ENCODE measurements at places on chromosomes 4 and X. TPM values are rescaled to one million over a fixed set of nuclear protein-coding genes. Genes with fewer than 3 reads are reported as not detected.

GRCh38 chrX:136447968-136448367 lies 39.8 kb upstream of the BRS3 start:
- no peak for DNase-seq

DNA sequence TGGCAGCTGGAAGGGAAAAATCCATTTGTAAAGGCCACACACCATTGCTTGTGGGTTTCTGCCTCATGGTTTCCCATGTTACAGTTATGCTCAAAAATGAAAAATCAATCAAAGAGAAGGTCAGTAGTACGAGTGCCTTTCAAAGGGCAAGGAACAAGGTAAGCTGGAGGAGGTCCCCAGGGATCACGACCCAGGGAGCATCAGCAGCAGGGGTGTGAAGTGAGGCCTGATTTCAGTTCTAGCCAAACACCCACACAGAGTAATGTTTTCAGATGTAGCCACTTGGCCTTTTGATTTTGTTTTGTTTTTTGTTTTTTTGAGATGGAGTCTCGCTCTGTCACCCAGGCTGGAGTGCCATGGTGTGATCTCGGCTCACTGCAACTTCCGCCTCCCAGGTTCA lies 69.4 kb upstream of the AFAP1 start:
- DNase-seq = no peak

DNA sequence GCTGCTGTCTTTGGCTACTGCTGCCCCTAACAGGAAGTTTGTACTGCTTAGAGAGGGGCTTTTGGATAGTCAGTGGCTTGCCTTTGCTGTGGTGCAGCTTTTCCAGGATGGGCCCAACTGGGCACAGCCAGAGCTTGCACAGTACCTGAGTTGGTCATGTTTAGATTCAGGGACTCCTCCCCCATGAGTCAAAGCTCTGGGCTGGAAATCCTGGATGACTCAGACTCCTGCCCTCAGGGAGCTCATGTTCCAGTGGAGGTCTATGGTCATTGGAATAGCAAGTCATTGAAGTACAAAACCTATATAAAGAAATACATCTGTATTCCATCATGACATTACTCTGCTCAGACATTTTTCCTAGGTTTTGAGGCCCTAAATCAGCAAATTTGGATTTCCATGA lies 66.7 kb upstream of the PJA1 start:
- no peak for DNase-seq

GRCh38 chr4:3292571-3293400 lies at the start of gene RGS12:
TSS of gene RGS12 (plus strand) at chr4:3293021. CDS start at chr4:3316171, 23,150 bp downstream.
- peak; percentile 72 for DNase-seq

GRCh38 chr4:117654079-117654478 lies 380.2 kb upstream of the NDST3 start:
- DNase-seq = no peak

ENPEP gene
- polyA plus RNA-seq = not detected

DNA sequence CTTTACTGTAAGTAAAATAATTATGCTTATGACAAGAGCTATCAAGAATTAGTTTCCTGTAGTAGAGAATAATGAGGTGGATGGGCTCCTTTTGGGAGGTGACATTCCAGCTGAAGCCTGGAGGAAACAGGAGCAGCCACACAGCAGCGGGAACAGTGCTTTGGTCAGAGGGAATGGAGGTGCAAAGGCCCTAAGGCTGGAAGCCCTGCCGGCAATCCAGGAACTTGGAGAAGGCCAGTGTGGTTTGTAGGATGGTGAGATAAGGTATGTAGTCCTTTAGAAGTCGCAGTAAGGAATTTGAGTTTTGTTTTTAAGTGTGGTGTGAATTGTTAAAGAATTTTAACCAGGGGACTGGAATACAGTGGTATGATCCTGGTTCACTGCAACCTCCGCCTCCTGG lies 8.1 kb downstream of the TMEM131L start:
- DNase-seq = no peak

APLN gene
- polyA plus RNA-seq = not detected

MAGEE1 gene
- 3.9 TPM for polyA plus RNA-seq

- no peak for DNase-seq
These were observed 762.5 kb upstream of the GRIA3 start for GRCh38 chrX:122421434-122422121.

DNA sequence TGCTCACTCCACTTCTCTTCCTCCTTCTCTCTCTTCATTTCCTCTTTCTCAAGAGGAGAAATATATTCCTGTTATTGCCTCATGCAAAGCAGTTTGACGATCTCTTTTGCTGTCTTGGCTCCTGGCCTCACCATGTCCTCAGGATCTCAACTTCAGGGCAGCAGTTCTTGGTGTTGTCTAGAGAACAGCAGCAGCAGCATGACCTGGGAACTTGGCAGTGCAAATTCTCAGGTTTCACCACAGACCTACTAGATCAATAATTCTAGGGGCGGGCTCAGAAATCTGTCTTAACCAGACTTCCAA lies 193.4 kb upstream of the EDNRA start:
- no peak for DNase-seq

- DNase-seq = no peak
These were observed 1.0 kb upstream of the DCK start for GRCh38 chr4:70992391-70992881.

- no peak for DNase-seq
These were observed 160.9 kb downstream of the PPARGC1A start for GRCh38 chr4:23728971-23729370.

DNA sequence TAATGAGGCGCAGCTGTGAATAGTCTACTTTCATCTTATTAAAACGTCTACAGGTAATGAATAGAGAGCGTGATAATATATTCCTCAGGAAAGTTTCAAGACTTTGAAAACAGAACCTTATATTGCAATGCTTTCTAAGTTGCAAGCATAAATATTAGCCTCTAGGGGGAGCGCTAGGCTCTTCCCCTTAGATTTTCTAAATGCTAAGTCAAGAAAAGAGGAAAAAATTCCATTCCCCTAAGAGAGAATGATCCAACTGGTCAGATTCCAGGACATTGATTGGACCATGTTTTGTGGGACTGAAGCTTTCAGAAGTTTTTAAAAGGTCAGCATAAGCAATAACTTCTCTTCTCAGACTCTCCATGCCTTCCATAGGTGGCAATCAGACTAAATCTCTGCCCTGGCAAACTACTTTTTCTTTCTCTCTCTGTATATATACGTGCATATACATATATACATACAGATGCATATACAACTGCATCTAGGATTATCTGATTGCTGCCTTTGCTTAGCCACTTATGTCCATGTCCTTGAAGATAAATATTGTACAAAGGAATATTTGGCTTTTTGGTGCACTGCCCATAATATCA lies 492.9 kb downstream of the INPP4B start:
- no peak for DNase-seq

DNA sequence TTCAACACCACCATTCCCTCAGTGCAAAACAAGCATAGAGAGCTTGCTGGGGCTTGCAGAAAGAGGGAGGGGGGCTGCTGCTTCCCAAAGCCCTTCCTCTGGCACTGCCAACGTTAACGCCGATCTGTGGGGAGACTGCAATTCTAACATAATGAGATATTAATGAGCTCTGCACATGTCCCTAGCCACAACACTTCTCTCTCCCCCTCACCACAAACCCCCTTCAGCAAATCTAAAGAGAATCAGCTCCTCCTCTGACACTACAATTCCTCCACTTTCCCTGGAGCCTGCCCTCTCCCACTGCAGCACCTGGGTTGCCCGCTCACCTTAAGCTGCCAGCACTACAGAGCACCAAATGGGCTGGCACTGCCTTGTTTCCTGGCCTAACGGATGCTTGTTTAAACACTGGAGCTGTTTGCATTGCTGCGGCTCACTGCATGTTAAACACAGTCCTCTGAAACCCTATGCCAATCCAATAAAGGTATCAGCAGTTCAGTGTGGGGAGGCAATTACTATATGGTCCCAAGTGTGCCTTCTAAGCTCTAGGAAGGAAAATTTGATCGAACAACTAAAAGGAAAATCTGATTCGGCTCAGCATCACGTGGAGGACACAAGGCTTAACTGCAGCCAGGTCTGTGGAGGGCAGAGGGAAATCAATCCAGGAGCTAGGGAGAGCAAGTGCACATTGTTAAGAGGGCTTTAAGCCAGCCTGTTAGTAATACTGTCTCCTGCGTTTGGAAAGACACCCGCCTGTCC lies 232.4 kb downstream of the MAML3 start:
- DNase-seq = no peak

GRCh38 chrX:82711457-82711856 lies 796.6 kb upstream of the POU3F4 start:
- no peak for DNase-seq

PASD1 gene
- polyA plus RNA-seq = not detected

DNA sequence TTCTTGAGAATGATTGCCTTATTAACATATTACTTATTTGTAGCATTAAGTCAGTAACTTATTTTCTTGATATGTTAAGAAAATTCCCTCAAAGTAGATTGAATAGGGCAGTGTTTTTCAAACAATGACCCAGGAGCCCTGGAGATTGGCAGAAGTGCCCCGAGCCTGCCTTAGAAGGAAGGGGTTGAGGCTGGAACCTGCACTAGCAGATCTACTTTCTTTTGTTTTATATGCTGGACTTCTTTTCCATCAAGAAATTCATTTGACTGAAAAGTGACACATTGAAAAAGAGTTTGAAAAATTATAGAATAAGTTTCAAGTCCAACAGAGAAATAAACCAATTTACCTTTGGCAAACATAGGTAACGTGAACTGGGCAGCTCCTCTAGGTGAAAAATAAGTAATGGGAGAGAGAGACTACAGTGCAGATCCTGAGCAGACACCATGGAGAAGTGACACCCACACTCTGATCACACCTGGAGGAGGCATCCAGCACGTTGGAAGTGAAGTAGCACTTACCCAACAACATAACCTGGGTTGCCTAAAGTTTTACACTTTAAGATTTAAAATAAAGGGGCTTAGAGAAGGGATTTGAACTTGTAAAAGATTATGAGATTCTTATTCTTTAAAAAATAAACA lies 18.6 kb downstream of the ARSJ start:
- no peak for DNase-seq

GRCh38 chr4:109588176-109588575 lies 28.1 kb downstream of the MCUB start:
- DNase-seq = no peak

DNA sequence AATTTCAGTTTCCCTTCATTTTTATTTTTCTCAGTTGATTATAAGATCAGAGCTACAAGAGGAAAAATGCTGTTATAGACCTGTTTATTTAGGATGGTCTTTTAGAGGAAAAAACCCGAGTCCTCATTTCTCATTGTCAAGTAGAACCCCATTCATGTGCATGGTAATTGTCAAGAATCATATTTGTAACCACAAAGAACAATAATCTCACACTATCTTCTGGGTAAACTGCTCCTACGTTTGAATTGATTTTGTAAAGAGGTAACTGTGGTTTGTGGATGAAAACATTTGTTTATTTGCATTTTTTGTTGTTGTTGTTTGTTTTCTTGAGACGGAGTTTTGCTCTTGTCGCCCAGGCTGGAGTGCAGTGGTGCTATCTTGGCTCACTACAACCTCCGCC lies 23.8 kb downstream of the RAPGEF2 start:
- DNase-seq = no peak

CYLC1 gene
- not detected for polyA plus RNA-seq

GRIA2 gene
- not detected for polyA plus RNA-seq

Data from naive thymus-derived CD8-positive, alpha-beta T cell (primary cell).